ENCODE measurements at places on chromosomes 3 and 15.

GRCh38 chr3:197682713-197683112 lies 54.0 kb downstream of the RUBCN start:
- peak; percentile 68 for DNase-seq

GRCh38 chr15:35095941-35096340 lies 10.8 kb upstream of the NANOGP8 start:
- DNase-seq: no peak

DNA sequence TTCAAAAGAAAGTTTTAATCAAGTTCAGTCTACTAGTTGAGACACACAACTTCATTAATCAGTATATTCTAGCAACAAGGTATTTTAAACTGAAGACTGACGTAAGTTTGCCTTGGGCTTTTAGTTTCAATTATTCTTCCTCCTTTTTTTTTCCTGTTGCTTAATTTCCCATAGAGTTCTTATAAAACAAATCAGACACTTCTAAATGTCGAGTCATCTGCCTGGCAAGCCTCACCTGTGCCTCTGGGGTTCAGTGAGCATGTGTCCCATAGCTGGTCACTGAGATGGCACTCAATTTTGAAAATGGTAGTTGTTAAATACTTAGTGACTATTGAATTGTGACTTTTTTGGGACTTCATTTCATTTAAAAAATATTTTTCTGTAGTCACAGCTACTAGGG lies 27.4 kb downstream of the NKIRAS1 start:
- no peak for DNase-seq

DNA sequence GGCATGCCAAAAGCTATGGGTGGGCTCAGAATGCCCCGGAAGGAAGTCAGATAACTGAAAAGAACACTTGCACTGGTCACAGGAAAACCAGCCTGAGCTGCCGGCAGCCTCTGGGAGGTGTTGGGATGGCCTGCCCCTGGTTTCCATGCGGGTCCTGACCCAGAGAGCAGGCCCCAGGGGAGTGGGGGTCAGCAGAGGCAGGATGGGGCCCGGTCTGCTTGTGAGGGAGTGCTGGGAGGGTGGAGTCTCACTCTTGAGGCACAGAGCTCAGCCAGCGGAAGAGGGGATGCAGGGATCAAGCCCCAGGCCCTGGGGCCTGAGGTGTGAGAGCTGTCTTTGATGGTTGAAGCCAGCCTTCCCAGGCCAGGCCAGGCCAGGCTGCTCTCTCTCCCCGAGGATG lies 2.4 kb upstream of the RPUSD3 start:
- peak; percentile 74 for DNase-seq

DNA sequence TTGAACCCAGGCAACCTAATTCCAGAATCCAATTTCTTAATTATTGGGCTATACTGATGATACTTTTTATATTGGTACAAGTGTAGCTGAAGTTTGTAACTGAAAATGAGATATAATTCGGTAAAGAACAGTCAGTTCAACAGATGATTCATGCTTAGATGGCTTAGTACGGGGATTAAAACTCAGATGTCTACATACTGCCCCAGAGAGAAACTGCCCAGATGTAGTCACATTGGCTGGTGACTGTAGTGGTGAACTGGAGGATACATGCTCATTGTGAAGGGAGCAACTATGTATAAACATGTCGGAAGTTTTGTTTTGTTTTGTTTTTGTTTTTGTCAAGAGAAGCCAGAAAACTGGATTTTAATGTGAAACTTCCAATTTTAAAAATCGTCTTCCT lies 179.6 kb downstream of the ADAMTSL3 start:
- no peak for DNase-seq

DNA sequence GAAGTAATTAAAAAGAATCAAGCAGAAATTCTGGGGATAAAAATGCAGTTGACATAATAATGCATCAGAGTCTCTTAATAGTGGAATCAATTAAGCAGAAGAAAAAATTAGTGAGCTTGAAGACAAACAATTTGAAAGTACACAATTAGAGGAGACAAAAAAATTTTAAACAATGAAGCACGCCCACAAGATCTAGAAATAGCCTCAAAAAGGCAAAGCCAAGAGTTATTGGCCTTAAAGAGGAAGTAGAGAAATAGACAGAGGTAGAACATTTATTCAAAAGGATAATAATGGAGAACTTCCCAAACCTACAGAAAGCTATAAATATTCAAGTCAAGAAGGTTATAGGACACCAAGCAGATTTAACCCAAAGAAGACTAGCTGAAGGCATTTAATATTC lies 113.3 kb downstream of the TBC1D2B start:
- DNase-seq: no peak

DNA sequence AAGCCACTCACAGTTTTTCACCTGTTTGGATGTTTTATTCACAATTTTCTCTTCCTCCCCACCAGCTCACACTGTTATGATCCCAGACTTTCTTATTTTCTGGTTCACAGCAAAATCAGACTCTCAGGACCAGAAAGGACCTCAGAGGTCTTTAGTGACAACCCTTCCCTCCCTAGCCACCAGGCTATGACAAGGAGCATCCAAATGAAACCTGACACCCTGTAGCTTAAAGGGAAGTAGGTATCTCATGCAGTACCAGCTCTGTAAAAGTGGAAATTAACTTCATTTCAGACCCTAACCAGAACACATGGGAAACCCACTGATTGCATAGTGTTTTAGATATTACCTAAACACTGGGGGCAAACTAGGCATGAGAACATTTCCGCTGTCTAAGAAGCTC lies 45.3 kb downstream of the ATP13A5 start:
- no peak for DNase-seq

GRCh38 chr15:80587816-80588456 lies 107.2 kb upstream of the ABHD17C start:
- no peak for DNase-seq

GRCh38 chr3:103167850-103168249 lies 733.0 kb downstream of the ZPLD1 start:
- DNase-seq: no peak

DNA sequence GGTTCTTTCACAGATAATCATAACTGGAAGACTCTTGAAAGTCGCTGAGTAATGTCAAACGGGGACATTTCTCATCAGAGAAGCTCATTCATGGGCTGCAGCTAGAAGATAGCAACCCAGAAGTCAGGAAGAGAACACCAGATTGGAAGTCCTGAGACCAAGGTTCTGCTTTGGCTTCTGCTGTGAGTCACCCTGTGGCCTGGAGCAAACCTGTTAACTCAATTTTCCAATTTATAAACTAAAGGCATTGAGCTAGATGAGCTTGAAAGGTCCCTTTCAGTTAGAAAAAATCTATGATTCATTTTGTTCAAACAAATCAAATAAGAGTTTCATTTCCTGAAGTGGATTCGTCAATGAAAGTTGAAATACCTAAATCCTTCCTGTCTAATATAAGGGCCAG lies 402.2 kb downstream of the EPHB1 start:
- DNase-seq: no peak

GRCh38 chr3:16061491-16061890 lies 113.0 kb upstream of the GALNT15 start:
- no peak for DNase-seq

- no peak for DNase-seq
These were observed 136.4 kb downstream of the ATP8B4 start for GRCh38 chr15:49982584-49982983.

- DNase-seq: no peak
These were observed 1.0 kb upstream of the CXCR6 start for GRCh38 chr3:45942051-45942825.

GRCh38 chr3:133717424-133717823 lies 28.8 kb upstream of the TF start:
- no peak for DNase-seq

- DNase-seq: peak; percentile 70
These were observed 65.6 kb downstream of the ABTB1 start for GRCh38 chr3:127738192-127738840.

- no peak for DNase-seq
These were observed 272.1 kb downstream of the SI start for GRCh38 chr3:164806188-164806587.

GRCh38 chr3:105674437-105675065 lies 194.3 kb downstream of the CBLB start:
- DNase-seq: no peak

DNA sequence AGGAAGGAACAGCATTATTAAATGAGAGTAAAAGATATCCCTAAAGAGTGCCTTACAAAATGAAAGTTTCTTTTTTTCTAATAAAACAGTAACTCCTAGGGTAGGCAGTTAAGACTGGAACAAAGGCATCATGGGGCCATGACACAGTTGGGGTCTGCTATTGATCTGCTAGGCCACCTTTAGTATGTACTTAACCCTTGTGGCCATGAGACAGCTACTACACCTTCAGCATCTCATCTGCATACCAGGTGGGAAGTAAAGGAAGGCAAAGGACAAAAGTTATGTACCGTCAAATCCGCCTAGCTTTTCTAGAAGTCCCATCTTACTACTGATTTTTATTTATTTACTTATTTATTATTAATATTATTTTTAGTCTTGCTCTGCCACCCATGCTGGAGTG lies 93.8 kb upstream of the FHIT start:
- DNase-seq: no peak

DNA sequence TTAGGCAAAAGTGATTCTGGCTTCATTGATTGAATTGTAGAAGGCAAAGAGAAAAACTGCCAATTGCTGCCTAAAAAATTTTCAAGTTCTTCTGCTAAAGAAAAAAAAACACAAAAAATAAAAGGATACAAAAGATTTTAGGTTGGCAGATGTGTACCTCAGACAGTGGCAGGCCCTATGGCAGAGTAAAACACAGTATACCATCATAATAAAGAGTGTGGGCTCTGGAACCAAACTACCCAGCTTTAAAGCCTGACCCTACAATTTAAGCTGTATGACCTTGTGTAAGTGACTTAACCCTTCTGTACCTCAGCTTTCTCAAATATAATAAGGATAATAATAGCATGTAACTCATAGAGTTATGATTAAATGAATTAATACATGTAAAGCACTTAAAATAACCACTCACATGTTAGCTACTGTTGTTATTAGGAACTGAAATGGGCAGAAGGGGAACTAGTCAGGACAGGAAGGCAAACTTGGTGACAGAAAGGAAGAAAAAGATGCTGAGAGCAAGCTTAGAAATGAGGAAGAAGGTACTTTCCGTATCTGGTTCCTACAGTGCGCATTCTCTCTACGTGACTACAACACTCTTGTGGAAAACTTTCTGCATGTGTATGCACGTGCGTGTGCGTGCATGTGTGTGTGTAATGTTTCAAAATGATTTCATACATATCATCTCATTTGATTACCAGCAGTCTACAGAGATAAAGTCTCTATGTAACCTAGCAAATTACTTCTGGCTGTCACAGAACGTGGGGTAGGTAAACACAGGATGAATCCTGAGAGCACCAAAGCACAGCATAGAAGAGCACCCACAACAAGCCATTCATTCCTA lies 13.6 kb upstream of the GATM start:
- DNase-seq: no peak

- DNase-seq: no peak
These were observed 4.2 kb upstream of the WNT5A start for GRCh38 chr3:55491296-55491816.

GRCh38 chr3:158774965-158775364 lies 26.9 kb upstream of the MFSD1 start:
- DNase-seq: no peak

GRCh38 chr3:43369404-43370292 lies 83.3 kb downstream of the SNRK start:
- no peak for DNase-seq

DNA sequence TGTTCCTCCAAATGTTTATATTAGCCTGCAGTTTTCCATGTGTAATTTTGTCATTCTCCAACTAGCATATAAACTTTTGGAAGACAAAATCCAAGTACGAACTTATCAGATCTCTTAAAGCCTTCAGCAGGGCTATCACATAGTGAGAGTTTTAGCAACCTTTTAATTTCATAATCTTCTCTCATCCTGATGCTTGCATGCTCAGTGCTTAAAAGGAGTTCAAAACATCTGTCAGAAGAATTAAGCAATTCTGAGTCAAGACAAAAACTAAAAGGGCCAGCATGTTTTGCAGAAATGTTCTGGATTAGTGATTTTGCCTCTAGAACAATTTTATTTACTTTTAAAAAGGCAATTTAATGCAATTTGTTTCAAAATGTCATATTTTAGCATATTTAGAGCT lies 73.4 kb upstream of the SLC2A2 start:
- DNase-seq: no peak

DNA sequence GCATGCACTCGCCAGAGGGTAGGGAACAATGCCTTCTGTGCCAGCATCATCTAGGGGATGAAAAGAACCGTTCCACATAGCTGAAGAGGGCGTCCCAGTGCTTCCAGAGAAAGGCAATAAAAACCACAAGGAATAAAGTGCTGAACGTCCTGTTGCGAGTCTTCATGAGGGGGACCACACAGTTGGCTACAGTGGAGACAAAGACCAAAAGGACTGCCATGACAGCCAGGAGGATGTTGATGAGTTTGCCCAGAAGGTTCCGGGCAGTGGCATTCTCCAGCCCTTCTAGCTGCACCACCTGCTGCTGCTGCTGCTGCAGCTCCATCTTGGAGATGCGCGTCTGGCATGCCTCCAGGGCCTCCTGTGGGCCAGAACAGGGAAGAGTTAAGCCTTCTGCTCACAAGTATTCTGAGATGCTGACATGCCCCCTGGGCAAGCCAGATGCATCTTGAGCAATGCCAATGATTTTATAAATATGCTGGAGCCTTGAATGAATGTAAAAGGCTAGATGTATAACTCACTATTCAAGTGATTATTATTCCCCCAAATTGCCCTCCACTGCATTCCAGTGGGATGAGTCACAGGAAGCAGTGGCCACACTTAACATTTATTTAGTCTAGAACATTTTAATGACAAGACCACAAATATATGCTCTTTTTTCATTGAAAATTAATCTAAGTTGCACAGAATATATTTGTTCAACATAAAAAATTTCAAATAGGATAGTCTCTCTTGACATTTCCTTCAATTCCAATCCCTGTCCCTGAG lies 45.1 kb upstream of the PLXND1 start:
- DNase-seq: no peak

- no peak for DNase-seq
These were observed 45.8 kb upstream of the CCDC50 start for GRCh38 chr3:191283400-191283799.

GRCh38 chr3:121481106-121481880 lies 64.5 kb downstream of the POLQ start:
- DNase-seq: no peak

- DNase-seq: no peak
These were observed 36.1 kb downstream of the TRAK1 start for GRCh38 chr3:42127226-42127625.

DNA sequence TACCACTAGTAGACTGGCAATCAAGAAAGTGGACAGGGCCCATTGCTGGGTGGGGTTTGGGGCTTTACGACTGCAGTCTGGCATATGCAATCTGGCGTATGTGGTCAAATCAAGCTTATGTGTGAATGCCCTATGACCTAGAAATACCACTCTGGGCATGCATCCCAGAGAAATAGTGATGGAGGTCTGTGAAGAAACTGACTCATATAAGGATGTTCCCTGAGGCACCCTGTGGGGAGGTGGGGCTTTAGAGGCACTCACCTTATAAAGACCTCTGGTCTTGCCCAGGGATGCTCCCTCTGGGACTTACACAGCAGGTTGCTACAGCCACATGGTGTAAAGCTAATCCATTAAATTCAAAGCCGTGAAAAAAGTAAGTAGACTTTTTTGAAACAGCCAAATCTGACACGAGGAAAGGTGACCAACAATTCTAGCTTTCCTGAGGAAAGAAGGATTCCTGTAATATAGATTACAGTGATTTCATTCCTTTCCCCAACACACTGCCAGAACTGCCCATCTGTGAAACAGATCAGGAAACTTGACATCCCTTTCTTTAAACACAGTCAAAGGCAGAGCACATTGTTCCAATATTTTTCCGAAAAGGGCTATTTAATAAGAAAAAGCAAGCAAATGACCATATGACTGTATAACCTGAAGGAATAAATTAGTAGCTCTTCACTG lies 13.6 kb downstream of the RARRES1 start:
- DNase-seq: no peak

- DNase-seq: no peak
These were observed 24.7 kb downstream of the TUSC7 start for GRCh38 chr3:116734243-116734642.
